HT-29 (cell line): ENCODE measurements at places on chromosomes 3 and 15. TPM values are rescaled to one million over a fixed set of nuclear protein-coding genes. Genes with fewer than 3 reads are reported as not detected.

The SCN11A gene
- total RNA-seq, result not detected in 2 replicates

DNA sequence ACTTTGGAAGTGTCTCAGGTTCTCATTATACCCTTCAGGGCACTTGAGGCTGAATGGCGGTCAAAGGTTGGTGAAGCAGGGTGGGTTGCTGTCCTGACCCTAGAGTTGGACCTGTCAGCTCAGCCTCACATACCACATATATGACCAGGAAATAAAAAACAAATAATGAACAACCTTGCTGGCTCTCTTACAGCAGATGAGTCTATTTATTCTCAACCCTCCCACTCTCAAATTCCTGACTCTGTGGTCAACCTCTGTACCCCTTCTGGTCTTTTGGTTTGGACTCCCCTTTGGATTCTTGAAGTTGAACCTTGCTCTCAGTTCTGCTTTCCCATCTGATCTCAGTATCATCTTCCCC lies 16.9 kb downstream of the PPP2R3A start:
- no peak for DNase-seq

GRCh38 chr3:40223856-40224255 lies 85.7 kb upstream of the EIF1B start:
- DNase-seq, result no peak

DNA sequence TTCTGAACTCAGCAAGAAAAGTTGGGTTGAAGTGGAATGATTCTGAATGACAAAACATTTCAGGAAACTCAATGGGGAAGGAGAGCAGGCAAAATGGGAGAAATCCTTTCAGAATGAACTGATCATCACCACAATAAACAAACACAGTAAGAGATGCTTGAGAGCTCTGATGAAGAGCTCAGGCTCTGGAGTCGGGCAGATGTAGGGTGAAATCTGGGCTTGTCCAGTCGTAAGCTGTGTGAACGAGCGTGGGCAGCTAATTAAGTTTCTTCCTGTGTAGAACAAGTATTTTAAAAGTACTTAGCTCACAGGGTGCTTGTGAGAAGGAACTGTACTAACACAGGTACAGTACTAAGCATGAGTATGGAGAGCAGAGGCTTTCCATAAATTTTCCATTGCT lies 406.2 kb downstream of the FOXP1 start:
- DNase-seq, result no peak

DNA sequence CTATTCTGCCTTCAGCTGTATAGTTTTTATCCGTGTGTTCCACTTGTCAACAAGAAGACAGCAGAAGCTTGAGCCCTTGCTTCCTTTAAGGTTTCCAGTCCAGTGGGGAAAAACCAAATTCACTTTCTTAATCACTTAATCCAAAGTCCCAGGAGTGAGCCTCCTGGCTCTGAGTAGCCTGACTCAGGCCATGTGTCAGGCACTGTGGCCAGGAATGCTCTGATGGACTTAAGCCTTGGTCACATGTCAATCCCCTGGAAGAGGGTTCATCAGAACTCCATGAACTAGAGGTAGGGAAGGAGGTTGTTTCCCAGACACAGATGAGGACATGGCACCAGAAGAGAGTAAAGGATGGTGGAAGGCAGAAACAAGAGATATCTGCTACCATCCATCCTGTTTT lies 8.8 kb downstream of the VIPR1 start:
- no peak for DNase-seq

DNA sequence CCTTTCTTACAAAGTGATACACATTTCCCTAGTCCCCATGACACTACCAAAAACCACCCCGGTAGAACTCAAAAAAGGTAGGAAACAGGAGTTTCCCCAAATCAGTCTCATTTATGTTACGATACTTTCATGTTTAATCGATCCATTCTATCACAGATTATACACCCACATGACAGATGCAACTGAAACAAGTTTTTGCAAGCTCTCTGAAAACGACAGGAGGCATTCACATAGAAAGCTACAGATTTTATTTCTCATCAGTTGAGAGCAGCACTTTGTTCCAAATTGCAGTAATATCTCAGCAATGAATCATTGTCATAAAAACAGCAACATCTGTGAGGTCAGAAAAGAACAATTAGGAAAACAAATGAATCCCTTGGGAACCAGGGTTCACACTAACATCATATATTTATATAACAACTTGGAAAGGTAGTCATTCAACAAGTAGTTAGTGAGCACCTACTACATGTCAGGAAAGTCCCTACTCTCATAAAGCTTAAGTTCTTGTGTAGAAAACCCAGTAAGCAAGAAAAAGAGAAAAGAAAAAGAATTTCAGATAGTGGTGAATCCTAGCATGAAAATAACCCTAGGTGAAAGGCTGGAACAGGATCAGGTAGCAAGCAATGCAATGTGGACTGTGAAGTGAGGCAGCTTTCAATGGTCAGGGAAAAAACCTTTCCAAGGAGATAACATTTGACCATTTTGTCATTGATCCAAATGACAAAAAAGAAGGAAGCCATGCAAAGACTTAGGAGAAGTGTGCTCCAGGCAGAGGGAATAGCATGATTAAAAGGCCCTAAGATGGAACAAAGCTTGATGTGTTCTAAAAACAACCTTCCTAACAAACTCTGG lies 8.3 kb downstream of the PLD1 start:
- peak; percentile 47 for DNase-seq

The SMCO1 gene
- total RNA-seq, result not detected in 2 replicates

DNA sequence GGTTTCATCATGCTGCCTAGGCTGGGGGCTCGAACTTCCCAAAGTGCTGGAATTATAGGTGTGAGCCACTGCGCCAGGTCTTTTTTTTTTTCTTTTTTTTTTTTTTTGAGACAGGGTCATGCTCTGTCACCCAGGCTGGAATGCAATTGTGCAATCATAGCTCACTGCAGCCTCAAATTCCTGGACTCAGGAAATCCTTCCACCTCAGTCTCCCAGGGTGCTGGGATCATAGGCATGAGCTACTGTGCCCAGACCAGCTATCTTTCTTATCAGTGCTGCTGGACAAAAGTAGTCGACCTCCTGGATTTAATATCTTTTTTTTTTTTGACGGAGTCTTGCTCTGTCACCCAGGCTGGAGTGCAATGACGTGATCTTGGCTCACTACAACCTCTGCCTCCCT lies 60.8 kb downstream of the TFDP2 start:
- DNase-seq, result no peak

GRCh38 chr3:129936757-129937156 lies 37.8 kb upstream of the TRH start:
- peak; percentile 63 for DNase-seq

DNA sequence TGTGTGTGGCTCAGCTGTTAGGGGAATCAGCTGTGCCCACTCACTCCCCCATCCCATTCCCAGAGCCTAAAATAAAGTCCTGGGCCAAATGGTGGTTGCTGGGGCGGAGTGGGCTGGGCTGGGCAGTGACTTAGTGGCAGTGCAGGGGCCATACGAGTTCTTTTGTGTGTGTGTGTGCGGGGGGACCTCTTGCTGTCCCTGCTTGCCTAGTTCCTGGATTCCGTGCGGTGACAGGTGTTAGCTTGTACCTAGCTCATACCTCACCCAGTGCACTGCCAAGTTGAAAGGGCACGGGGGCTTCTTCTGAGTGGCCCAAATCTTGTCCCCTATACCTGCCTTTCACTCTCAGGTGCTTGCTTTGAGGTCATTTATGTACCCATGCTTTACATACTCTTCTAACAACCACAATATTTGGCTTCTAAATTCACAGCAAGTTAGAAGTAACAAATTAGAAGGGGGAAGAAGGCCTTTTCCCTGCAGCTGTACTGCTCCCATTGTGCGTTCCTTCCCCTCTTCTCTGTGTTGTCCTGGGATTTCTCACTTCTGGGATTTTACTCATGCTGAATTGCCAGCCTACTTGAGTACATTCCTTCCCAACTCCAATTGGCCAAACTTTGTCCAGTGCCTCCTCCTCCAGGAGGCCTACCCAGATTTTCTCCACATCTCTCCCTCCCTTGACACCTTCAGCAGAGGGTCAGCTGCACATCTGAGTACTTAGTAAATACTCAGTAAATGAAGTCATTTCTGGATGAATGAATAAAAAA lies 66.3 kb upstream of the POLG start:
- no peak for DNase-seq

The MNS1 gene
- total RNA-seq, result 4.0 and 6.8 TPM in 2 replicates

DNA sequence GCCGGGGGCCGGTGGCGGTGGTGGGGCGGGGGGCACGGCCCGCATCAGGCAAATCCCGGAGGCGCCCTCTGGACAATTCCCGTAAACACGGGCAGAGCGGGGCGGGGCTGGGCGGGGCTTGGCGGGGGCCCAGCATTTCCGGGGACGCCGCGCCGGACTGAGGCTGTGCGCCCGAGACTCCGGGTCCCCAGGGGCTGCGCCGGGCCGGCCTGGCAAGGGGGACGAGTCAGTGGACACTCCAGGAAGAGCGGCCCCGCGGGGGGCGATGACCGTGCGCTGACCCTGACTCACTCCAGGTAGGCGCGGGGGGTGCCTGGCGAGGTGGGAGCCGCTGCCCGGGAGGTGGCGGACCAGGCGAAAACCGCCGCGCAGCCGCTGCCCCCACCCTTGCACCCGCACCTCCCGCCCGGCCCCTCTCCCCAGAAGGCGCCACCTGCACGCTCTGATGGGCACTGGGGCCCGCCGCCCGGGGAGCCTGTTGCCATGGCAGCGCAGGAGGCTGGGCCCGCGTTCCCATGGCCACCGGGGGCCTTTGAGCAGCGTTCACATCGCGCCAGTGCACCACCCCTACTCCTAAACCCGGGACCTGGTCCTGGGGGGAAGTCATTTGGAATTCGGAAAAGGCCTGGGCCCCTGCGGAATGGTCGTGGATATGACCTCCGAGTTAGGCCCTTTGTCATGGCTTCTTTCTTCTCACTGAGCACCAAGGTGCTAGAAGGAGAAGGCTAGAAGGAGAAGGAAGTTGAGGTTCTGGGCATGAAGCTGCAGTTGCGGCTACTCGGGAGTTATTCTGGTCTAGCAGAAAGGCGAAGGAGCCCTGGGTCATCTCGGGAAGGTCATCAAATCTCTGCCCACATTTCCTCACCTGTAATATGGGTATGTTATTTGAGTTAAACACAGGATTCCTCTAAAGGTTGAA lies 16.1 kb upstream of the SEMA4B start:
- peak; percentile 91 for DNase-seq

- no peak for DNase-seq
Observed at GRCh38 chr3:23481616-23482278, 278.6 kb downstream of the UBE2E2 start.

DNA sequence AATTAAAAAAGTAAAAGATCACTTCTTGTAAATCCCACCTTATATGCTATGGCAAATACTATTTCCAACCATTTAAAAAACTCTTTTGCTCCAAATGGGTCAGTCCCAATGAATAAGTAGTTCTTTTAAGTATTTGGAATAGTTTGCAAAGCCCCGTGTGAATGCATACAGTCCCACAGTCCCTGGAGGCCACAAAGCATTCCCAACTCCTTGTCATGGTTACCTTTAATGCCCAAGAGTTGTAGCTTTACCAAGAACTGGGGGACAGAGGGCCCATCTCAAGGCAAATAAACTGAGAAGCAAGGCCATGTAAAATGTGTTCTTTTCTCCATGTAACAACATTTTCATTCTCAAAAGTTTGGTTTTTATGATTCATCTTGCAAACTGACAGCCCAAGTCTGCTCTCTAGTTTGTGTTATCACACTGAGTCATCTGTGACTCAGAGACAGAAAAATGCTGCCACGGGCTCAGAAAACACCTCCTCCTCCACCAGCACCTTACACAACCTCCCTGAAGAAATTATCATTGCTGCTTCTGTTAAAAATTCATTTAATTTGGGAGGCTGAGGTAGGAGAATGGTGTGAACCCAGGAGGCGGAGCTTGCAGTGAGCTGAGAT lies 336.2 kb downstream of the ERC2 start:
- DNase-seq, result peak; percentile 25

DNA sequence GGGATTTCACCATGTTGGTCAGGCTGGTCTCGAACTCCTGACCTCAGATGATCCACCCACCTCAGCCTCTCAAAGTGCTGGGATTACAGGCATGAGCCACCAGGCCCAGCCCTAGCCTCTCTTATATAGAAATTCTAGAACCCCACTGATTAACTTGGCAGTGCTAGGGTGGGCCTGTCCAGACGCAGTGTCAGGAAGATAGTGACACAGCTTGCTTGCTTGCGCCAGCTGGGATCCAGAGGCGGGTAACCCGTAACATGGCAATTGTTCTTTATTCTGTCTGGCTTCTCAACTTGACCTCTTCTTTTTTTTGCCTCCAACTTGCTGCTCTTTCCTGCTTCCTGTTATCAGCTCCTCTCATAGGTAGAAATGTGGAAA lies 16.2 kb downstream of the CEP19 start:
- no peak for DNase-seq

The MYZAP gene
- 6.5 and 7.7 TPM in 2 replicates for total RNA-seq

GRCh38 chr15:80343554-80343992 lies 60.6 kb upstream of the ARNT2 start:
- DNase-seq, result no peak

The CADM2 gene
- not detected in 2 replicates for total RNA-seq

The TLE3 gene
- total RNA-seq, result 59.1 and 77.6 TPM in 2 replicates

The TF gene
- 0.03 TPM in 1 of 2 replicates, not detected in the other for total RNA-seq

DNA sequence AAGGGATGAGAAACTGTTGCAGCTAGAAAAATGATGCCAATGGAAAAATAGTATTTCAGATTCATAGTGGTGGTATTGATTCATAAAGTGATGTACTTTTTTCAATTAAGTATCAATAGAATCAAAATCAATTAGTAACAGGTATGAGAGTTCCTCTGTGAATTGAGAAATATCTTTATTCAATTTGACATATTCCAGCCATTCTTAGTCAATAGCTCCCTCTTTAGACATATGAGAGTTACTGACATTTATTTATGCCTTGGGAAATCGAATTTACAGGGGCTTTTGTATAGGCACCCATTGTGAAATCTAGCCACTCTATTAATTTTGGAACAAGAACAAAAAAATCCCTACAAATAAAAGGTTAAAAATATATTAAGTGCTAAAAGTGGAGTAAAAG lies 386.9 kb upstream of the CNTN3 start:
- DNase-seq, result peak; percentile 1

- DNase-seq, result no peak
Observed at GRCh38 chr15:97683831-97684230, 276.7 kb upstream of the ARRDC4 start.

The AP3B2 gene
- total RNA-seq, result not detected in 2 replicates

The GOLGA6L4 gene
- total RNA-seq, result 0.48 TPM in 1 of 2 replicates, not detected in the other

GRCh38 chr3:58560771-58561311 lies 16.4 kb downstream of the FAM107A start:
- no peak for DNase-seq

DNA sequence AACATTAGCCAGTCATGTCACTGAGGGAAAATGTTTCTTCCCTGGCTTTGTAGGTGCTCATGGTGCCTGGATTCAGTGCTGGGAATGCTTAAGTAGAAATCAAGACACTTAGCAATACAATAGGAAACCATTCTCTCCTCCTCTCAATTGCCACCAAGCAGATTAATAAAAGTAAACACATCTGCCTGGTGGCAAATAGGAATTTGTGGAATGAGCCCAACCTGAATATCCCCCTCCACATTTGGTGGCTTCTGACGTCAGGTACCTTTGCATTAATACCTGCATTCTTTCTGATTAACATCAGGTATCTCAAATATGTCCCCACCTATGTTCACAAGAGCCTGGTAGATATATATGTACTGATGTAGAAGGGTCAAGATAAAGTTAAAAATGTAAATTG lies 42.7 kb downstream of the PPP2R3A start:
- no peak for DNase-seq

- DNase-seq, result no peak
Observed at GRCh38 chr3:169581633-169582032, 81.9 kb downstream of the MECOM start.
